Cortex of kidney (tissue), 1 donor: ENCODE measurements at places on chromosomes 3 and 15.

GRCh38 chr3:62187022-62187431 is 186.3 kb downstream of the FEZF2 start:
- DNase-seq, result no peak

- no peak for DNase-seq
These were observed 4.3 kb upstream of the ITIH3 start for GRCh38 chr3:52790337-52790736.

DNA sequence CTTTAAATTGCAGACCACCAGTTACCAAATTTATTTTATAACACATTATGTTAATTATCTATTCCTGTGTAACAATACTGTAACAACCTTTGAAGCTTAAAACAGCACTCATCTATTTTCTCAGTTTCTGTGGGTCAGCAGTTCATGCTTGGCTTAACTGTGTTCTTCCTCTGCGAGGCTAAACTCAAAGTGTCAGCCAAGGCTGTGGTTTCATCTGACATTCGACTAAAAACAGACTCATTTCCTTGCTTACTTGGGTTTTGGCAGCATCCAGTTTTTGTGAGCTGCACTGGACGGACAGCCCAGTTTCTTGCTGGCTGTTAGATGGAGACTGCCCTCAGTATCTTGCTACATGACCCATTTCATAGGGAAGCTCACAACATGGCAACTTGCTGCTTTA is 247.3 kb upstream of the KCNH8 start:
- no peak for DNase-seq

GRCh38 chr15:68054628-68055223 is 611 bp downstream of the PIAS1 start:
- no peak for DNase-seq

DNA sequence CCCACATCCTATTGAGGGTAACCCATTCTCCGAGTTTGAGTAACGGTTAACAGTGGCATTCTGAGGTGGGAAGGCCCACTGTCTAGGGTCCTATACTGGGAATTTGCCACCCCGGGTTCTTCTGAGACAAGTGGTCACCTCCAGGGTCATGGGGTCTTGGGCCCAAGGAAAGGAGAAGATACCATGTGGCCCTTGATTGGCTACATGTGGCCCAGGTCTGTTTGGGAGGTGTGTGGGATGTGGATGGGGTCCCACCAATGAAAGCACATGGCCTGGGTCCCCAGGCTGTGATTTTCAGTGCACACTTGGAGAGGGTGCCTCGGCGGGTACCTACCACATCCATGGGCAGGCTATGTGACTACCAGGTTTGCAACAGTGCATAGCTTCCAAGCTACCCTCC is 214.4 kb downstream of the UBE3A start:
- DNase-seq, result no peak

DNA sequence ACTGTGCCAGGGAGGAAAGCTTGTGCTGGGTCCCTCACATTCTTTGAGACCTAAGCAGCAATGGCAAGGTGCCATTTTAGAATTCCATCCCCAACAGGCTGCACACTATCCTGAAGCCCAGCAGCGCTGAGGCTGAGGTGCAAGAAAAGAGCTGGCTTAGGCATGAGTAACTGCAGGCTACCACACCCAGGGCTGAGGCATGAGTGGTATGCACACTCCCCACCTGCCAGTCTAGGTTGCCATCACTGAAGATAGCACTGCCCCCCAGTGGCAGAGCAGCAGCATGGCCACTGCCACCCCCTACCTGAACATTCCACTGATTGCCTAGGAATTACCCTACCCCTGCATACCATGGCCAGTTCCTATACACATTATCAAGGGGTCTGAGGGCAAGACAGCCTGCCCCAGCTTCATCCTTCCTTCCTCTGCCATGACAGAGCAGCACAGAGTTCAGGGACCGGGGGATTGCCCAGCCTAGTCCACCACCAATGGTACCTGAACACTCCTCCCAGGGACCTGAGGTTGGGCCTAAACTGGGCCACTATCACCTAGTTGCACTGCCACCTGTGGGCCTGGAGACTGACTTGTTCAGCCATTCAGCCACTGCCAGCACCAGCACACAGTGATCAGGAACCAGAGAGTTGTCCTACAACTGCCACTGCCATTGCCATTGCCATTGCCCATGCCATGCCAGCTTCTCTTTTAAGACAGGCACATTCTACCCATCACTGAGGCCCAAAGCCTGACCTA is 129.8 kb downstream of the SATB1 start:
- DNase-seq, result no peak

DNA sequence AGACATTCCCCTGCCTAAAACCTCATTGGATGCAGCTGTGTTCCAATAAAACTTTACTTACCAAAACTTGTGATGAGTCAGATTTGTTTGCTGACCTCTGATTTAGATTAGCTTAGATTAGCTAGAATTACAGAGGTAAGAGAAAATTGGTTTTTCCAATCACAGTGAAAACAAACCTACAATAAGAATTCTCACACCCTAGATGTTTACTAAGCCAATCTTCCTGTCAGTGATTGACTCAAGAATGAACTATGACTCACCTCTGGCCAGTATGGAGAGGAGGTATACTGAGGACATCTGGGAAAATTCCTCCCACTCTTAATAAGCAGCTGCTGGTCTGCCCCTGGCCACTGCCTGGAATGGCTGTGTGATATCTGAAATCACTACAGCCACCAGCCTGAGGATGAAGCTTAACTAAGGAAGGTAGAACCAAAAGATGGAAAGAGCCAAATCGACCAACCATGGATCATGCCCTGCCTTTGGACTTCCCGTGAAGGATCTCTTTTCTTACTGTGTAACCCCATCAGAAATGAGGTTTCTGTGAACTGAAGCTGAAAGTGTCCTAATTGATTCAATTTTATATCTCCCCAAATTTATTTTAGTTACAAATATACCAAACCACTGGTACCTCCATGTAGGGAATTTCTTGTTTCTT is 19.0 kb upstream of the GHSR start:
- DNase-seq, result no peak

- DNase-seq, result no peak
These were observed 14.9 kb downstream of the SIAH2 start for GRCh38 chr3:150747886-150748683.

- no peak for DNase-seq
These were observed 25.5 kb upstream of the SNRPA1 start for GRCh38 chr15:101320501-101321052.

DNA sequence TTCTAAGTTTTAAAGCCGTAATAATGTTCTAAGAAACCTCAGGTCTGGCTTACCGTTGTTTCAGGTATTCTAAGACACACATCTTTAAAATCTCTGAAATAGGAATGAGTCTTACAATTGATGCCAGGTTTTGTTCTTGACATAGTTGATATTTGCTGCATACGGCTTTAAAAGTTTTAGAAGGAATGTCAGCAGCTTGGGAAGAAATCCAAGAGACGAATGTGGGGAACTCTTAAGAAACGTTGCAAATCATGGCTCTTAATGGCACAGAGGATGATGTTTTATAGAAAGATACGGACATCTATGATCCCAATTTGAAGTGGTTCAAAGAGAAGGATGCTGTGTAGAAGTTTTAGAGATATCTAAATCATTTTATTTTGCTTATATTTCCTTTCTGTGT is 11.5 kb downstream of the NUDT16 start:
- no peak for DNase-seq

- no peak for DNase-seq
These were observed 197.3 kb downstream of the OPA1 start for GRCh38 chr3:193790086-193790990.

GRCh38 chr3:52705438-52705687 is 228 bp downstream of the GLT8D1 start:
- DNase-seq, result no peak

DNA sequence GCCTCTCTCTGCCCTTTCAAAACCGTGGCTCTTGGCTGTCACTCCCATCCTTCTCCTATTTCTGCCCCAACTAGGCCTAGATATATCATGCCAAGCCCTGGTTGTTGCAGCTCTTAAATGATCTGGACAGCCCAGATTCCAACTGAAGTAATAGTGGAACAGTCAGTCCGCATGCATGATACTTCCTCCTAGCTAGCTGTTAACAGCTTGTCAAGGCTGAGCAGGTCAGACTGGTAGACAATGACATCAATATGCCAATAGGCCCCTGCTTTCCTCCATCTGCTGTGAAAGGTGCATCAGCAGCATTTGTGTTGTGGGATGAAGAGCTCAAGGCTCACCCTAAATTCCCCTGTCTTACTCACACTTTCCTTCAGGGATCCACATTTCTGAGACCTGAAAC is 527.7 kb upstream of the TGFBR2 start:
- no peak for DNase-seq

GRCh38 chr3:137148917-137149316 is 191.1 kb downstream of the IL20RB start:
- no peak for DNase-seq

DNA sequence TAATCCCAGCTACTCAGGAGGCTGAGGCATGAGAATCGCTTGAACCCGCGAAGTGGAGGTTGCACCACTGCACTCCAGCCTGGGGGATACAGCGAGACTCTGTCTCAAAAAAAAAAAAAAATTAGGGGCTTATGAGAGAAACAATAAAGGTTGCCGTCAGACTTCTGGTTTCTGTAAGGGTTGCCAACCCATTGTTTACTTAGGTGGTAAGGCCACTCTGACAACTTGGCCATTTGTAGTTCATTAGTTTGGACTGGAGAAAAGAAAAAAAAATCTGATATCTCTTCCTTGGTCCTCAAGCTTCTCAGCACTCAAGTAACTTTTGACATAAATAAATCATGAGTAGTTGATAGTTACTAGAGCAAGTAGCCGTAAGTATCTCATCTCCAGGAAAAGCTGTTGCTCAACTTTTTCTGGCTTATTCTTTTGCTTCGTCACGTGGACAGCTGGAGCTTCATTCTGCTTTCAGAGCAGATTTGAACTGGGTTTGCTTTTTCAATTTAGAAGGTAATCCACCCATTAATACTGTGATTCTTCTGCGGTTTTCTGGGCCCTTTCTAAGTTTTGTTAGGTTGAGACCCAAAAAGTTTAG is 9.4 kb downstream of the SNX1 start:
- no peak for DNase-seq

GRCh38 chr15:61256231-61256630 is 27.1 kb upstream of the RORA start:
- DNase-seq, result no peak

- no peak for DNase-seq
These were observed 15.4 kb downstream of the HOMER2 start for GRCh38 chr15:82936966-82937711.

GRCh38 chr3:143352850-143353550 is 233.4 kb downstream of the CHST2 start:
- DNase-seq, result no peak

GRCh38 chr3:188156056-188156455 is 2.1 kb downstream of the LPP start:
- no peak for DNase-seq

DNA sequence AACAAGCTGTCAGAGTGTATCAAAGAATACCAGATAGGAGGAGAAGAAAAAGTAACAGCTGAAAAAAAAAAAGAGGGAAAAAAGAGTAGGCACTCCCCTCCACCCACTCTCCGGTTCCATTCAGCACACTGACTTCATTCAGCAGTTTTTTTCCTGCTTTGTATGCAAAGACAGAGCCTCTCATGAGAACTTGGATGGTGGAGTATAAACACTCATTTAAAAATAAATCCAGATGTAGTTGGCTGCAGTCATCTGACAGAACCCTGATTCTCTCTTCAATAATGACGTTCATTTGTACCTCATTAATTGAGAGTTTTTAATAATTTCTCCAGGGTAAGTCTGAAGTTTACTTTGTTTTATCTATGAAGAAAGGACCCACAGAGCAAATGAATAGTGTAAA is 81.0 kb downstream of the TMEM108 start:
- no peak for DNase-seq

- DNase-seq, result no peak
These were observed at the start of gene DIS3L for GRCh38 chr15:66293419-66294156. TSS of gene DIS3L (plus strand) at chr15:66293568. CDS start at chr15:66293597, 29 bp downstream.

GRCh38 chr3:84125201-84125721 is 833.5 kb upstream of the CADM2 start:
- DNase-seq, result no peak

DNA sequence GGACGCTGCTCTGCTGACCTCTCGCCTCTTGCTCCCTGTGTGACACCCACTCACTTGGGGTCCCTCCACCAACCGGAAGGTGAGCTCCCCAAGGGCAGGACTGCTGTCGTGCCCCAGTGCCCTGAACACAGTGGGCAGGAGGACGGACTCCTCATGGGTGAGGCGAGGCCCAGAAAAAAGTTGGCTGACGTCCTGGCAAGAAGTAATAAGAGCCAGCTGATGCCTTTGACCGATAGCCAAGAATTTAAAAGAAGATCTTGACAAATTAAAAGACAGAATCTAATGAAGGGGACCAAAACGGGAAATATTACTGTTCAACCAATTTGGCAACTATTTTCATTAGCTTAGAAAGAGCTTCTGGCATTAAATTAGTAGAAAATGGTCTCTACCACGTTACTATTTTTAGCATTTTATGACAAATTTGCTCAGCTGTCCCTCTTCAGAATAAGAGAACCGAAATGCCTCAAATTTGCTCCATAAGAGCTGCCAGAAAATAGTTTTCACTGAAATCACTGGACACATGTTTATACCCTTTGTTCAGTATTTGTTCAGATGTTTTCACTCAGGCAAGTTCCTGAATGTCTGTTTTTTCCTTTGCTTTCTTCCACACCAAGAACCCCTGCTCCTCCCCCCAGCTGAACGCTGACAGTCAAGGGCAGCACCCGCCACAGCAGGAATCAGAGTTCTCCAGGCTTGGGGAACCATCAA is 60.5 kb downstream of the XXYLT1 start:
- no peak for DNase-seq

- DNase-seq, result no peak
These were observed 50.3 kb upstream of the SEC13 start for GRCh38 chr3:10371167-10371566.

- no peak for DNase-seq
These were observed 6.0 kb downstream of the GHRL start for GRCh38 chr3:10286596-10287295.

GRCh38 chr3:179591313-179591712 is 13.1 kb downstream of the MRPL47 start:
- no peak for DNase-seq

- DNase-seq, result no peak
These were observed 40.5 kb downstream of the BCHE start for GRCh38 chr3:165796701-165797100.
